Spinal cord (tissue), 10 donors: ENCODE measurements at places on chromosomes 16 and 17. TPM values are rescaled to one million over a fixed set of nuclear protein-coding genes. Genes with fewer than 3 reads are reported as not detected.

GRCh38 chr16:81765111-81765919, 13.8 kb upstream of the PLCG2 start:
- no peak for DNase-seq

The CYB561 gene
- polyA plus RNA-seq: 44.2 TPM

The RNF227 gene
- 6.0 TPM for polyA plus RNA-seq

The OTOP2 gene
- polyA plus RNA-seq: 0.08 TPM

The MYH13 gene
- not detected for polyA plus RNA-seq

GRCh38 chr16:85402910-85403692, 210.0 kb upstream of the GSE1 start:
- DNase-seq: no peak

DNA sequence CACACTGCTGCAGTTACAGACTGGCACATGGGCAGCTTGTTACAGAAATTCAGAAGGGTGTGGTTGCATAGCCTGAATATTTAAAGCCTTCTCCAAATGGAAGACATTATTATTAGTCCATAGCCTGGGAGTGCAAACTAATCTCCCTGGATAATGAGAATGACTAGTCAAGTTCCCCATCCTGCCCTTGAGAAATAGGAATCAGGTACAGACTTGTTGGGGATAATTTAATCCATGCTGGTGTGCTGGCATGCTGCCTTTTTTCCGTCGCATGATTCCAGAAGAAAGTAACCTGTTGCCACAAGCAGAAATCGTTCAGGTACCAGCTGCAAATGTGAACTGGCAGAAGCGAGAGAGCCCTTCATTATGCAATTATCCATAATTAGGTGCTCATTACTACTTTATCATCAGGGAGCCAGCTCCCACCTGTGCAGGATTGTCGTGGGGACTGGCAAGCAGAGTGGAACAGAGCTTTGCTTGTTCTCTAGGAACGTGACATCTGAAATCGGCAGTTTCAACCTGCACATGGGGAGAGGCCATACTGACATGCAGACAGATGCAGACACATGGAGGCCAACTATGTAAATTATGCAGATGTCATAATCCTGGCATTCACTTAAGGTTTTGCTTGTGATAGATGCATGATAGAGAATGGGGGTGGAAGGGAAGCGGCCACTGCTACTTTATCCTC, 419.4 kb downstream of the PMP22 start:
- no peak for DNase-seq

The CD300H gene
- polyA plus RNA-seq: not detected

GRCh38 chr16:85642762-85643358, 29.7 kb downstream of the GSE1 start:
- DNase-seq: no peak

DNA sequence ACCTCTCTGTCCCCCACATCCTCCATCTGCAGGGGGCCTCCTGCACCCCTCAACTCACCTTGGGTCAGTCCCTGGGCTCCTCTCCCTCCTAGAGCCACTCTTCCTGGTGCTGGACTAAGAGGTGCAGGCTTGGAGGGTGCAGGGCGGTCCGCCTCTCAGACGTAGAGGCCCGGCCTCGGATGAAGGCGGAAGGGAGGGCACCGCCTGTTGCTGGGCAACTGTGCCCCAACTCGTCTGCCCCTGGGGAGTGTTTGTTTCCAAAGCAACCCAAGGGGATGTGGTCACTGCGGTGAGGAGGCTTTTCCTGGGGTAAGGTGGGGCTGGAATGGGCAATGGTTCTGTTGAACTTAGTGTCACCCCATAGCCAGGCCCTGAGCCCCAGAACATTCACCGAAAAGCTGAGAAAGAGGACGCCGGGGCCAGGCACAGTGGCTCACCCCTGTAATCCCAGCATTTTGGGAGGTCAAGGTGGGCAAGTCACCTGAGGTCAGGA, at the start of gene C16orf54:
C16orf54 (minus strand) TSS at position 138 of the 493 bp plus-strand sequence. CDS start 1,039 bp downstream, outside the sequence.
- DNase-seq: no peak

The KRTAP4-1 gene
- polyA plus RNA-seq: not detected

DNA sequence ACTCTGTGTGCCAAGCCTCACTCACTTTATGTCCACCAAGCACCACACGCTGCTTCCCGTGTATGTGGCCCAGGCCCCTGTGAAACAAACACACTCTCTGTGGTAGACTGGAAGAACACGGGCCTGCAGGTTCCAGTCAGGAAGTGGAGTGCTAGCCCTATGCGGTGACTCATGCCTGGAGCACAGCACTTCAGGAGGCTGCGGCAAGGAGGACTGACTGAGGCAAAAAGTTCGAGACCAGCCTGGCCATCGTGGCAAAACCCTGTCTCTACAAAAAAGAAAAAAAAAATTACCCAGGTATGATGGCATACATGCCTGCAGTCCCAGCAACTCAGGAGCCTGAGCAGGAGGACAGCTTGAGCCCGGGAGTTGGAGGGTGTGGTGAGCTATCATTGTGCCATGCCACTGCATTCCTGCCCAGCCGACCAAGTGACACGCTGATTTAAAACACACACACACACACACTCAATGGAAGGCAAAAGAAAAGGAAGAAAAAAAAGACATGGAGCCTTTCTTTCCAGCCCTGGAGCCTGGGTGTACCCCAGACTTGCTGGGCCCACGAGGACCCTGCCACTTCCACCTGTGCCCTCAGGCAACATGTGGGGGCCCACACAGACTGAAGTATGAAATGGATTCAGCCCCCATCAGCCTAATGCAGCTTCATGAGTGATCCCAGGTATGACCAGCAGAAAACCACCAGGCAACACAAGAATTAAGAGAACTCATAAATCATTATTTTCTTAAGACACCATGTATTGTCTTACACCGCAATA, 126.6 kb downstream of the ANKRD11 start:
- DNase-seq: no peak

The TMEM114 gene
- polyA plus RNA-seq: 5.8 TPM

The ZG16B gene
- 0.32 TPM for polyA plus RNA-seq

The MYH1 gene
- not detected for polyA plus RNA-seq

The SLC5A11 gene
- 0.22 TPM for polyA plus RNA-seq

The NPIPB6 gene
- not detected for polyA plus RNA-seq

DNA sequence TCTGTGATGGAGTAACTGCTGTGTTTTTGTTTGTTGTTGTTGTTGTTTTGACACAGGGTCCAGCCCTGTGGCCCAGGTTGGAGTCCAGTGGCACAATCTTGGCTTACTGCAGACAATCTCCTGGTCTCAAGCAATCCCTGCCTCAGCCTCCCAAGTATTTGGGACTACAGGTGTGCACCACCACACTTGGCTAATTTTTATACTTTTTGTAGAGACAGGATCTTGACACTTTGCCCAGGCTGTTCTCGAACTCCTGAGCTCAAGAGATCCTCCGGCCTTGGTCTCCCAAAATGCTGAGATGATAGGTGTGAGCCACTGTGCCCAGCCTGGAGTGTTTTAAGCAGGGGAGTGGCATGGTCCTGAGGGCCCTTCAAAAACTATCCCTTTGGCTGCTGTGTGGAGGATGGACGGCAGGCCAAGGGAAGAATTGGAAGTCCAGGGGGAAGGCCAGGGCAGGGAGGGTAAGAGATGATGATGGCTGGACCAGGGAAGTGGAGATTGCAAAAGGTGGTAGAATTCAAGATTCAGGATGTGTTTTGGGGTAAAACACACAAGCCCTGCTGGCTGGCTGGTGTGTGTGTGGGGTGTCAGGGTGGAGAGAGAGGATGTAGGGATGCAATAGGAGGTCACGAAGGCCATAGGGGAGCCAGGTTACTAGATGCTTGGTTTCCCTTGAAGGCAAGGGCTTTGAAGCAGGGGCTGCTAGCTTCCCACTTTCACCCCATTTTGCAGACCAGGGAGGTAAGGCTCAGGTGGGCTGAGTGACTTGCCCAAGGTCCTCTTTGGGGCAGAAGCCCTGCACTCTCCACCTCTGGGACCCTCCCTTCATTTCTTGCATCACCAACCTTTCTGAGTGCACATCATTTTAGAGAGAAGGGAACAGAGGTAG, 18.8 kb upstream of the PLLP start:
- DNase-seq: no peak
